Left renal cortex interstitium (tissue), 4 donors: ENCODE measurements at places on chromosomes 2 and 18. TPM values are rescaled to one million over a fixed set of nuclear protein-coding genes. Genes with fewer than 3 reads are reported as not detected.

Gene CHST9
- 6.1 TPM for polyA plus RNA-seq

Gene DQX1
- 0.32 TPM for polyA plus RNA-seq

Gene SLC11A1
- 0.68 TPM for polyA plus RNA-seq

Gene NT5C1B
- polyA plus RNA-seq, result 1.2 TPM

Gene IL36RN
- not detected for polyA plus RNA-seq

- no peak for DNase-seq
These were observed 100.9 kb downstream of the MBP start for GRCh38 chr18:77031662-77032061.
